Activated T-helper 1 cell treated with Interleukin-2 at 50 U/mL for 16 hours (primary cell): ENCODE measurements at places on chromosomes 13 and 19.

GRCh38 chr19:29515706-29516357 lies 10.0 kb upstream of the VSTM2B start:
- no peak for DNase-seq

DNA sequence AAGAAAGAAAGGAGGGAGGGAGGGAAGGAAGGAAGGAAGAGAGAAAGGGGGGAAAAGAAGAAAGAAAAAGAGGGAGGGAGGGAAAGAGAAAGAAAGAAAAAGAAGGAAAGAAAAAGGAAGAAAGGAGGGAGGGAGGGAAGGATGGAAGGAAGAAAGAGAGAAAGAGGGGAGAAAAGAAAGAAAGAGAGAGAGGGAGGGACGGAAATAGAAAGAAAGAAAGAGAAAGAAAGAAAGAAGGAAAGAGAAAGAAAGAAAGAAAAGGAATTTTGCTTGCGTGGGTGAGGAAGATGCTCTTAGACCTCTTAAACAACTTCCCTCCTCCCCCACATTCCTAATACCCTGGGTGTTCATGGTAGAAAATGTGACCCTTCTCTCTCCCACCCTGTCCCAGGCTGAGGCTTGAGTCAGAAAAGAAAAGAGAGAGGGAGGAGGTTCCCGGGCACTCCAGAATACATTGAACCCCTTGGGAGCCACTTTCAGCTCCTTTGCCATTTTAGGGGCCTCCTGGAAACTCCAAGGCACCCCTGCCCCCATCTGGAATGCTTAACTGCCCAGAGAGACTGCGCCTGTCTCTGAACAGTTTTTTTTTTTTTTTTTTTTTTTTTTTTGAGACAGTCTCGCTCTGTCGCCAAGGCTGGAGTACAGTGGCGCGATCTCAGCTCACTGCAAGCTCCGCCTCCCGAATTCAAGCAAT lies 9.2 kb upstream of the KANK3 start:
- no peak for DNase-seq

- DNase-seq = no peak
These were observed 311.7 kb downstream of the TBC1D4 start for GRCh38 chr13:75170311-75170710.

DNA sequence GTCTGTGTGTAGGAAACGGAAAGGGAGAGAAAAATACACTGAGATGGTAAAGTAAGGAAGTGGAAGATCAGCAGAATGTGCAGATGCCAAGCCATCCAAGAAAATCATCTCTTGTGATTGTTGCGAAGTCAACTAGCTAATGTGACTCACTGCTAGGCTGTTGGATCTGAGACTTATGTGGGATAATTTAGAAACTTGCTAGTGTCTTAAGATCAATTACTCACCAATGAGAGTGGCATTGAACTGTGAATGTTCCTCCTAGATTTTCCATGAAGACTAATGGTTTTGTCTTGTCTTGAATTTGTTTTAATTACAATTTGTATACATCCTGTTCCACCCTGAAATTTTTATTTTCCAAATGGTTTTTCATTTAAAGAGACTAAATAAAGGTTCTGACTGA lies 771.6 kb downstream of the EFNB2 start:
- no peak for DNase-seq

- no peak for DNase-seq
These were observed 118.4 kb downstream of the RAB20 start for GRCh38 chr13:110442930-110443621.

DNA sequence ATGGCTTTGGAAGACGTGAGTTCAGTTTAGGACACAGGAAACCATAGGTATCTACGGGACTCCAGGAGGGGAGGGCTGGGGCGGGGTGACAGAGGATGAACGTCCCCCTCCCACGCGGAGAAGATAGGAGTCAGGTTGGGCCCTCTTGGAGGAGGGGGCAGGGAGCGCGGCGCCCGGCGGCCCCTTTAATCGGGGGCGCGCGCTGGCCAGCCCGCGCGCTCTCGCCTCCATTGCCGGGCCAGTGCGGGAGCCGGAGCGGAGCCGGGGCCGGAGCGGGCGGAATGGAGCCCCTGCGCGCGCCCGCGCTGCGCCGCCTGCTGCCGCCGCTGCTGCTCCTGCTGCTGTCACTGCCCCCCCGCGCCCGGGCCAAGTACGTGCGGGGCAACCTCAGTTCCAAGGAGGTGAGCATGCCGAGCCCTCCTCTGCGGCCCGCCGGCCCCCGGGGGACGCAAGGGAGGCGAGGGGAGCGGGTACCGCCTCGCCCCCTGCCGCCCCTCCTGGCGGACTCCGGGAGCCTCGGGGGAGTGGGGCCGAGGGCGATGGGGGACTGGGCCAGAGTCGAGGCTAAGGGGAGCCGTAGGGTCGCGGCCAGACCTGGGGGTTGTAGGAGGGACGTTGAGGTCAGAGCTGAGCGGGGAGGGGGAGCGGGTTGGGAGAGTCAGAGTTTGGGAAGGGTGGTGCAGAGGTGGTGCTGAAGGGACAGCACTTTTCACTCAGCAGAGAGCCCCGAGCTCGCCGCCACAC lies at the start of gene TMEM145:
TMEM145 (plus strand) TSS at position 214 of the 744 bp plus-strand sequence; CDS start at position 282, 68 bp downstream.
- DNase-seq = no peak

DNA sequence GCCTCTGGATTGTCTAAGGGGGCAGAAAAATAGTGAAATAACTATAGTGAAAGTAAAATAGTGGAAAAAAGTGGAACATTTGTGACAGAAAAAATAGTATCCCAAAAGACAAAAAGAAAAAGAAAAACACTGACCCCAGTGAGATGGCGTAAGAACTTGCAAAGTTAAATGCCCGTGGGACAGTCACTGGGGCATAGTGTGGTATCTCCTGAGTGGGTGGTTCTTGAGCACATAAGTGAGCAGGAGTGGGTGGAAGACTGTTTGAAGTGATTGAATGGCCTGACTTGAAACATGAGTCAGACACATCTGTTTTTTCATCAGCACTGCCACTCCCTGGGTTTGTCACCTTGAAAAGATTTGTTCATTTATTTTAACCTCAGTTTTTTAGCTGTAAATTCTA lies 2.5 kb downstream of the ZNF430 start:
- no peak for DNase-seq

- DNase-seq = no peak
These were observed 20.8 kb upstream of the AMER2 start for GRCh38 chr13:25192936-25193335.
